Muscle of arm (tissue), 14 donors: ENCODE measurements at places on chromosomes 1 and 21. TPM values are rescaled to one million over a fixed set of nuclear protein-coding genes. Genes with fewer than 3 reads are reported as not detected.

DNA sequence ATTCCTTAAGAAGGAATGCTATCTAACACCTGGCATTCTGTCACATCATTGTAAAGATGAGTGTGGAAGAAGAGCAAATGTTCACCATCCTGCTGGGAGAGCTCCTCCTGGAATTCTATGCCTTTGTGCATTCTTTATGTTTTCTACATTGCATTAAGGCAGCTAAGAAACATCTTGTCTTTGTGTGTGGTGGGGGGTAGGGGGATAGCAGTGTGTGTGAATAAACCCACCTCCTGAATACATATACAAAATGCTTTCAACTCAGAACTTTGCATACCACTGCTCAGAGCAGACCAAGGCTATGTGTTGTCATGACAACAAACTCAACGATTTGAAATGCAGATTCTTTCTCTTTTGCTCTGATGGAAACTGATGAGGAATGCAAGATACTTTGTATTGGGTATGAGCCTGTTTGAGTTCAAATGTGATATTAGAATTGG lies 193.6 kb upstream of the KAZN start:
- DNase-seq: no peak

DNA sequence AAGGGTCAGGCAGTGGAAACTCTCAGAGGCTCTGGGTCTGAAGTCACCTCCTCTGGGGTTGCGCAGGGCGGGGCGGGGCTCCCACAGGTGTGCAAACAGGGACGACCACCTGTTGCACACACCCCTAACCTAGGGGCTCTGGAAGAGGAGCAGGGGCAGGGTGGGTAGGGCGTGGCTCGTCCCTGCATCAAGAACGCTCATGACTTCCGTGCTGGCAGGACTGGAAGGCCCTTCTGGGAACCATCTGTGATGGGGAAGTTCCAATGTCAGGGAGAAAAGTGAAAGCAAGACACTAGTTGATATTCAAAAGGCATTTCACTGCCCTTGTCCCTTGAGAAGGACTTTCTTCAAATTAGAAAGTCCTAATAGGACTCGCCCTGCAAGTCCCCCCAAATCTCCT lies 22.1 kb upstream of the CLSTN1 start:
- DNase-seq: no peak

- DNase-seq: no peak
Measured at GRCh38 chr21:31182231-31183140, 144.2 kb upstream of the KRTAP19-8 start.

DNA sequence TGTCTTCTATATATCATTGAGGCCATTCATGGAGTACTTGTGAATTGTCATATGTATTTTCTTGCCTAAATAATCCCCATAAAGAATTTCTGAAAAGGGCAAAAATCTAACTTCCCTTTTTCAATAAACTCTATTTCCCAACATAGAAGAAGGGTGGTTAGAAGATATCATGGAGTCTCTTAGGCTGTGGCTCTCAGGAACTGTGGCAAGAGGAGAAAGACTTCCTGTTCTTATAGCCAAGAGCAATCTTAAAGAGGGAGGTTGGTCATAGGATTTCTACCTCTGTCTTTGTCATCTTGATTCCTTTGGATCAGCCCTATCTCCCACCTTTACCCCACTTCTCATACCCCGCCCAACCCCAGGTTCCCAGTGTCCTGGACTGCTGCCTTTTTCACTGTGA lies 175.8 kb downstream of the TYW3 start:
- no peak for DNase-seq

- no peak for DNase-seq
Measured at GRCh38 chr1:31432592-31433395, 19.8 kb downstream of the SERINC2 start.

DNA sequence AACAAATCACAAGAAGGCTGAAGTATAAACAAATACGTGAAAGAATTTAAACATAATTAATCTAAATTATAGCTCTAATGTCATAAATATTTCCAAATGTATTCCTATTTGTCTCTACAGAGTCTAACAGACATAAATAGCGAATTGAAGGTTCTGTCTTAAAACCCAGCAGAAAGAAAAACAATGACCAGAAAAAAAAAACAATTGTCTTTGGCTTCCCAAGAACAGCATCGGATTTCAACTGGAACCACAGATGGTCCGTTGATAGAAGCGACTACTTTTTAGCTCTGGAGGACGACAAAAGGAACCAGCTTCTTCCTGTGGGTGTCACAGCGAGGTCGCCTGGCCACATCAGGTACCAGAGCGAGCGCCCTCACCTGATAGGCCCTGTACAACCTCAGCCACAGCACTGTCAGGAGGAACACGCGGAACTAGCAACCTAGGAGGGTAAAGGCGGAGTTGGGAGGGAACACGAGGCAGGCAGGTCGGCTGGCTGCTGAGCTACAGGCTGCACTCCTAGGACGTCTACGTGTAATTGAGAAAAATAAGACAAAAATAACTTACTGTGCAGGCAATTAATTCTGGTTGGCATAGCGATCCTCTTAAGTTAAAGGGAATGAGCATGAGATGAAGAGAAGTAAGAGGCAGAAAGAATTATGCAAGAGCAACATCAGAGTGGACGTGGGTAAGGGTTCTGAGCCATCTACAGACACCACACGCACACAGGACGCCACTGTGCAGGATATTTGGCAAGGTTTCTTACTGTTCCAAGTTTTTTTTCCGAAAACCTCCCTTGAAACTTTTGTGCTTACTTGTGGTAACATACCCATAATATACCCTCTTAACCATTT lies 16.7 kb upstream of the PRDM15 start:
- DNase-seq: no peak

- DNase-seq: no peak
Measured at GRCh38 chr1:109935451-109935900, 24.8 kb downstream of the CSF1 start.

DNA sequence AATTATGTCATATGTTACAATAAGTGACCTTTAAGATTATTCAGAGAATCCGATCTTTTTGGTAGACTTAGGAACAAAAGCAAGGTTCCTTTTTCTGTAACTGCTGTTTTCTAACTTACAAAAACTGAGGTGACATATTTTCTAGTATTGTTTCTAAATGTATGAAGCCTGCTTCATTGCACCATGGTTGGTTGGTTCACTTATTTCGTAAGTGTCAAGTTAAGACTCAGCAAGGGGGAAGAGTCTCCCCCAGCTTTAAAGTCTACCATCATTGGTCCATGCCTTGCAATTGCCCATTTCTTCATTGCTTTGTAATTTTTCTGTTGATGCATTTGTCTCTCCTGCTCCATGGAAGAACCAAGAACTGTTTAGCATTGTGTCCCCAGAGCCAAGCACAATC lies 136.9 kb downstream of the DISC1 start:
- DNase-seq: no peak

GRCh38 chr1:11779715-11780379 lies 17.9 kb downstream of the C1orf167 start:
- DNase-seq: no peak

DNA sequence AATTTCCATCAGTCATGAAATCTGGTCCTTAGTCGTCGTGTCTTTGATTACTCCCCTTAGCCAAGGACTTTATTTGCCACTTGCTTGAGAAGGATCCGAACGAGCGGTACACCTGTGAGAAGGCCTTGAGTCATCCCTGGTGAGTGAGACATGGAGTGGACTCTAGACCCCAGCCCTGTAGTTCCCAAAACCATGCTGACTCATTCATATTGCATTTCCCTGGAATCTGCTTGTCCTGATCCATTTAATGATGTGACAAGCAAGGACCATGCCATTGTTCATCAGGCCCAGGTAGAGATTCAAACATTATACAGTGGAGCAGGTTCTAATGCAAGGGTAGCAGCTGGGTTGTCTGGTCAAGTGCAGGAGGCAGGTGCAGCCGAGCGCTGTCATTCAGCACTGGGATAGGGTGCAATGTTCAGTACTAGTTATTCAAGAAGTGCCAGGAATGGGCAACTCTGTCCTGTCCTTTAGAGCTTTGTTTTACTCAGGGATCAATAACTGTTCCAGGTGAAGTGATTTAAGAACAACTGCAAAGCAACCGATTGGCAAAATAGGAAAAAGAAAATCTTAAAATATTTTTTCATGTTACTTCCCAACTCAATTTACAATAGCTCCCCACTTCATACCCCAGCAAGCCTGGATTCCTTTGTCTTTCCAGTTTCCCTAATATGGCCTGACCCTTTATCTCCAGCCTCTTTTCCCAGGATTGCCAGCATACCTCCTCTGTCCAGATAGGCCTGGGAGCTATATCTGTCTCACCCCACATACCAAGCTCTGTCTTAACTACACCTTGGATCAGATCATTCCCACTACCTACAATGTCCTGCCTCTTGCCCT lies 26.5 kb downstream of the CAMK1G start:
- DNase-seq: no peak

DNA sequence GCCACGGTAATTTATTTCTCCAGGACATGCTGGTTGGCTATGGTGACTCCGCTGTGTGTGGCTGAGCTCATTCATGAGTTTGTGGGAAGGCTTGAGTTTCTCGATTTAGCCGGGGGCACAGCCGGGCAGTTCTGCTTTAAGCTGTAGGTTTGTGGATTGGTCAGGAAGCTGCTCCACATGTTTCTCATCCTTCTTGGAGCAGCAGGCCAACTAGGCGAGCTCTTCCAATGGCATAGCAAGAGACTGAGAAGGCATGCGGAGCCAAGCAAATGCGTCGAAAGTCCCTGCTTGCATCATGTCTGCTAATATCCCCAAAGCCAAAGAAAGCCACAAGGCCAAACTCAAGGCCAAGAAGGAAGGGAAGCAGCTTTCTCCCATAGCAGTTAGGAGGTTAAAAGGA lies 71.6 kb upstream of the GREM2 start:
- DNase-seq: no peak

GRCh38 chr1:214220891-214221290 lies 60.1 kb upstream of the SMYD2 start:
- DNase-seq: no peak

DNA sequence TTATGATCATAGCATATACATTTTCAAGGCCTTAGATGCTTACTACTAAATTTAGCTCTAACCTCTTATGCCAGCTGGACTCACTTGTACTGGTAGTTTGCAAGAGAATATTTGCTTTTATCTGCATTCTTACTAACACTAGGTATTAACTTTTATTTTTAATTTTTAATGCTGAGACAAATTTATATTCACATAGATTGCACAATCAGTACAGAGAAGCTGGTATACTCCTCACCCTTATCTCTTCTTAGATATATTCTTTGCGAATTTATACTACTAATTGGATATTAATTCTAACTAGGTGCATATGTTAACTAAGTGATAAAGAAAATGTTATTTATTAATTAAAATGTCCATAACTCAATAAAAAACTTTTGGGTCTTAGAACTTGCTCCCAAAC lies 561.8 kb upstream of the PRMT6 start:
- no peak for DNase-seq

DNA sequence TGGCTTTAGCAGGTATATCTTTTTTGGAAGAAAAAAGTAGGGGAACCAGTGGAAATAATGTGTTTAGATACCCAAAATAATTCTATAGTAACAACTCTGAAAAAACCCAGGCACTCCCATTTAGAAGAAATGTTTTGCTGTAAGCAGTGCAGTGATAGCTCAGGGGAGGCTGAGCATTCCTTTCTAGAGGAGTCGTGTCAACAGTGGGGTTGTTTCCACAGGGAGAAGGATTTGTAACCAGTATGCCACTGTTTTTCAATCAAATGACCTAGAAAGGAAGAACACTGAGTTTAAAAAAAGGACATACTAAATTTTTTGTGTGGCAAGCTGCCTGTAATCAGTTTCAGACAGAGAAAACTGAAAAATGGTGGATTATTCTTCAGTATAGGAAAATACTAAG lies 2.4 kb downstream of the PGD start:
- no peak for DNase-seq

- no peak for DNase-seq
Measured at GRCh38 chr21:37350472-37350871, 16.1 kb upstream of the DYRK1A start.

GRCh38 chr1:230879778-230880177 lies 11.5 kb upstream of the C1orf198 start:
- no peak for DNase-seq

- DNase-seq: no peak
Measured at GRCh38 chr1:206674745-206675175, 9.9 kb upstream of the MAPKAPK2 start.

DNA sequence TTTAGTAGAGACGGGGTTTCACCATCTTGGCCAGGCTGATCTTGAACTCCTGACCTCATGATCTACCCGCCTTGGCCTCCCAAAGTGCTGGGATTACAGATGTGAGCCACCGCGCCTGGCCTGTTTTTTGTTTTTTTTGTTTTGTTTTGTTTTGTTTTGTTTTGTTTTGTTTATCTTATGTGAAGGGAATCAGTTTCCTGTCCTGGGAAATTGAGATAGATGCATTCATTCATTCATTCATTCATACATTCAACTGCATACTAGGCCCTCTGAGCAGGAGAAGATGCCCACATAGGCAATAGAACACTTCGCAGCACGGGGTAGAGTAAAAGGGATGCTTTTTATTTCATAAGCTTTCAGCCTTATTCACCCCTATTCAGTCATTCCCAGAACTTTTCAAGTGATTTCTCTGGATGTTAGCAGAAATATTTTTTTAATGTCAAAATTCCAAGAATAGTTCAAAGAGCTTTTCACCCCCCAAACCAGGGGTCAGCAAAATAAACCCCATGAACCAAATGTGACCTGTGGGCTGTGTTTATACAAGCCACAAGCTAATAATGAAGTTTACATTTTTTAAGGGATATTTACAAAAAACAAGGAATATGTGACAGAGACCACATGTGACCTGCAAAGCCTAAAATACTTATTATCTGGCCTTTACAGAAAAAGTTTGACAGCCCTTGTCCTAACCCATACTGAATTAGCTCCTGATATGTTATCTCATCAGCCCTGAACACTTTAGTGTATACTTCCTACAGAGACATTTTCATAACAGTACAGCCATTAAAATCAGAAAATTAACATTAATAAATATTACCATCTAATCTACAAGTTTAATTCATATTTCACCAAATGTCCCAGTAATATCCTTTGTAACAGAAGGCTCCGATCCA lies 127.1 kb downstream of the MAST2 start:
- DNase-seq: no peak

- no peak for DNase-seq
Measured at GRCh38 chr1:61182480-61182879, 100.1 kb downstream of the NFIA start.

DNA sequence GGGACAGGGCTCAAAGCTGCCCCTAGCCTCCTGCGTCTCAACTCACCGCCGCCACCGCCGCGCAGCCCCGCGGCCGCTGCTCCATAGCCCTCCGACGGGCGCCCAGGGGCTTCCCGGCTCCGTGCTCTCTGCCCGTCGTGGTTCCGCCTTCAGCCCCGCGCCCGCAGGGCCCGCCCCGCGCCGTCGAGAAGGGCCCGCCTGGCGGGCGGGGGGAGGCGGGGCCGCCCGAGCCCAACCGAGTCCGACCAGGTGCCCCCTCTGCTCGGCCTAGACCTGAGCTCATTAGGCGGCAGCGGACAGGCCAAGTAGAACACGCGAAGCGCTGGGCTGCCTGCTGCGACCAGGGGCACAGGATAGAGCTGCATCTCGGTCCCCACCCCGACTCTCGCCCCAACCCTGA lies at the start of gene TNFRSF25:
Gene TNFRSF25, minus strand, starts transcription at position 151 of the 400 bp plus-strand sequence. Its CDS starts 66 bp downstream, at position 85.
- no peak for DNase-seq

GRCh38 chr1:244074559-244075171 lies 23.6 kb downstream of the ZBTB18 start:
- no peak for DNase-seq

Gene BRDT
- polyA plus RNA-seq: not detected

Gene LIN28A
- polyA plus RNA-seq: not detected

Gene TRIM17
- polyA plus RNA-seq: 0.38 TPM

Gene CCDC30
- 1.9 TPM for polyA plus RNA-seq

Gene SLC30A7
- 8.6 TPM for polyA plus RNA-seq

Gene HPCA
- polyA plus RNA-seq: 0.22 TPM

Gene IQCC
- polyA plus RNA-seq: 2.4 TPM

Gene RUNX3
- polyA plus RNA-seq: not detected

Gene SMCP
- polyA plus RNA-seq: not detected

Gene FAM131C
- polyA plus RNA-seq: 0.27 TPM

Gene PPOX
- polyA plus RNA-seq: 14.5 TPM

Gene OLFML3
- 113 TPM for polyA plus RNA-seq

Gene BARHL2
- not detected for polyA plus RNA-seq
